Activated T-cell treated with anti-CD3 and anti-CD28 coated beads, Interleukin-2, amount 50 U/mL, for 1 hour (primary cell): ENCODE measurements at places on chromosomes 7 and 10.

DNA sequence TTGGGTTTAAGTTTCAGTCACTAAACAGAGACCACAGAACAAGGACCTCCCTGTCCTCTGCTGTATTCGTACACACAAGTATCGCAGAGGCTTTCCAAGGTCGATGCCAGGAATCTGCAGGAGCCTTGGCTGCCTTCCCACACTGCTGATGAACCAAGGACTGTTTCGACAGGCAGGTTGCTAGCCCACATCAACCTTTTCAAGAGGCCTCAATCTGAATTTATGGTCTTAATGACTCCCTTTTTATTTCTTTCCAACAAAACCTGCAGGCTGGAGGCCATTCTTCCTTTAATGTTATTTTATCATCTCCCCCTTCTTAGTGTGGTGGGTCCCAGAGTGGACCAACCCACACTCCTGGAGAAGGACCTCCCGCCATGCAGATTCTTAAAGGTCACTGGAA, 45.6 kb downstream of the JCAD start:
- no peak for DNase-seq

- DNase-seq: no peak
Observed at GRCh38 chr7:15658247-15658646, 28.2 kb downstream of the MEOX2 start.

GRCh38 chr10:108638225-108638624, 1285.1 kb downstream of the XPNPEP1 start:
- DNase-seq: no peak

DNA sequence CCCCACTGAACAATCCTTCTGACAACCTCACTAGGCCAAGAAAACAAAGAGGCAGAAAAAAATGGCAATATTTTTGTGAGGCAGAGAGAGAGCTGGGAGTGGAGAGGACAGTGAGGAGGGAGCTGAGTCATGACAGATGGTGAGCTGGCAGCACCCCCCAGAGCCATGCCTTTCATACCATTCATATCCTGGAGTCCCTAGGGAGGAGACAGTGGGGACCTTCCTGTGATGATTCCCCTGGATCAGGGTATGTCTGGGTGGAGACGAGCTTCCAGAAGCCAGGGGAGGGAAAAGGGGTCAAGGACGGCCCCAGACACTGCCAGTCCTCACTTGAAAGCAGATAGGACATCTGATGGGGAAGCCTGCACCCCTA, 160.5 kb downstream of the ADAM12 start:
- no peak for DNase-seq

DNA sequence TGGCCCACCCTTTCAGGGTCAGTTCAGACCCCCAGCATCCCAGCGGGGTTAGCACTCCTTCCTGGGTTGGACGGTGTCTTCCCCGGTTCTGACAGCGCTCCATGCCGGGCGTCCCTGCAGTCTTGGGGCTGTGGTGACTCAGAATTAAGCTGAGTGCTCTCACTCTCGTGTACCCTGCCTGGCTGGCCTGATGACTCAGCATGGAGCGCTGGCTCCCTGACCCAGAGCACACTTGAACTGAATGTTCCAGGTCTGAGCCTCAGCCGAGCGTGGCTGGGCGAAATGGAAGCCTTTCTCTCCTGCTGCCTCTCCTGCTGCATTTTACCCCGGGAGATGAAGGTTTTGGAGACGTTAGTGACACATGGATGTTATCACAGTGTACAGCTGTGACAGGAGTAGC, 7.1 kb downstream of the BAG3 start:
- no peak for DNase-seq

DNA sequence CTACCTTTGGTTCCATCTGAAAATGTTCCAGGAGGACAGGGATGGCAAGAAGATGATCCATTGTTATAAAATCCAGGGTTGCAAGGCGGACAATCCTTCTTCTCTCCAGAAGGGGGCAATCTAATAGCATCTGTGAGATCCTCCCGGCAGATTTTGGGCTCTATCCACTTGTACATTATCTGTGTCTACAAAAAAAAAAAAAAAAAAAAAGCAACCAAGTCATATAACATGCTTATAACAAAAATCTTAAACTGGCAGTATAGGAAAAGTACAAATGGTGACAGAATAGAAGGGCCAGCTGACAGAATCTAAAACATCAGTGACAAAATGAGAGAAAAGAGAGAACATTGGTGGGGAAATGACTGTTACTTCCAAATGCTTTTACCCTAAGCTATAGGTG, 132.7 kb downstream of the ELAPOR2 start:
- no peak for DNase-seq

GRCh38 chr7:30780941-30781340, 9.7 kb downstream of the MINDY4 start:
- no peak for DNase-seq

DNA sequence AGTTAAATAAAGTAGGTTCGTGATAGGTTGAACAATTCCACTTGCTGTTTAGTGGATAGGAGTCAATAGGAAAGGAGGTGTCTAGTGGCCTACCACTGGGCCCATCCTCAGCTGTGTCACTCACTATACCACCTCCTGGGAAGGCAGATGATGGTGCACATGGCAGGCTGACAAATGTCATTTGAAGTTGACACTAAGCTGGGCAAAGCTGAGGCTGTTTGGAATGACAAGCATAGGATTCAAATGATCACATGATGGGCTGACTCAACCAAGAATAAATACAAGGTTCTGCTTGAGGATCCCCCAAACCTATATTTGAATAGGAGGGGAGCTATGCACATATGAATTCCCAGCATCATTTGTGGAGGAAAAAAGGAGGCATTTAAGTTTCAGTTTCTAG, 489.8 kb downstream of the RPS24 start:
- no peak for DNase-seq

- DNase-seq: no peak
Observed at GRCh38 chr7:80453699-80454340, 58.0 kb downstream of the GNAT3 start.
